ENCODE measurements at places on chromosomes 2 and 18.
A peak's percentile ranks its signal among the peaks of the same experiment; 100 is the strongest.

- DNase-seq, result no peak
Measured at GRCh38 chr2:126808929-126809328, 89.8 kb upstream of the TEX51 start.

DNA sequence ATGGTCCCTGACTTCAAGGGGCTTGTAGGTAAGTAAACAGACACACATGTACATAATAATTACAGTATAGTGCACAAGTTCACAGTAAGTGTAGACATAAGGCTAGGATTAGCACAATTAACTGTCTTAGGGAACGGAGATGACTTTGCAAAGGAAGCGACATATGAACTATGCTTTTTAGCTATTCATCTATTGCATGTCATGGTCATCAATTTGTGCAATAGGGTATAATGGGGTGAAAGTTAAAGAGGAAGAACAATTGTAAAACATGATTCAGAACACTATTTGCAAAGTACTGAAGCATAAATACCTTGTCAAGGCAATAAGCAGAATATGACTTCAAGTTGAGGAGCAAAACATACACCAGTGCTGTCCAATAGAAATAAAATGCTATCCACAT lies 112.3 kb upstream of the SLC8A1 start:
- no peak for DNase-seq

GRCh38 chr2:144343145-144343544 lies 176.8 kb downstream of the ZEB2 start:
- DNase-seq, result no peak

GRCh38 chr2:223634238-223634637 lies 32.1 kb upstream of the SCG2 start:
- DNase-seq, result no peak

GRCh38 chr2:18650221-18650620 lies 60.9 kb upstream of the NT5C1B start:
- DNase-seq, result no peak

DNA sequence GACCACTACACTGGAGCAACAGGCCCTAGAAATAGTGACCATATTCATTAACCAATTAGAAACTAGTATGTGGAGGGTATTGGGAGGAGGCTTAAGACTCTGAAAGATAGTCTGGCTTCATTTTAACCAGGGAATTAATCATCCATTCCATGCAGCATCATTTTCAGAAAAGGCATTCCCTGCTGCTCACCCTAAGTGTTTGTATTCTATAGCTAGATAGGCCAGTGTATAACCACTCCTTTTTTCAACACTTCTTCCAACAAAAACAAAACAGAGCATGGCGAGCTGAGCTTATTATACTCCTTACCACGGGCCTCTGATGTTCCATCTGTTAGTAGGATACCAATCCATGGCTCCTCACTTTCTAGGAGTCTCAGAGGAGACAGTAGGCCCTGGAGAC lies 112.0 kb upstream of the PKDCC start:
- DNase-seq, result no peak

- peak; percentile 84 for DNase-seq
Measured at GRCh38 chr2:189407281-189408209, 33.7 kb upstream of the WDR75 start.

GRCh38 chr2:109513749-109514588 lies 99.8 kb downstream of the SEPTIN10 start:
- DNase-seq, result peak; percentile 56

GRCh38 chr2:198452327-198452726 lies 647.9 kb downstream of the PLCL1 start:
- no peak for DNase-seq

DNA sequence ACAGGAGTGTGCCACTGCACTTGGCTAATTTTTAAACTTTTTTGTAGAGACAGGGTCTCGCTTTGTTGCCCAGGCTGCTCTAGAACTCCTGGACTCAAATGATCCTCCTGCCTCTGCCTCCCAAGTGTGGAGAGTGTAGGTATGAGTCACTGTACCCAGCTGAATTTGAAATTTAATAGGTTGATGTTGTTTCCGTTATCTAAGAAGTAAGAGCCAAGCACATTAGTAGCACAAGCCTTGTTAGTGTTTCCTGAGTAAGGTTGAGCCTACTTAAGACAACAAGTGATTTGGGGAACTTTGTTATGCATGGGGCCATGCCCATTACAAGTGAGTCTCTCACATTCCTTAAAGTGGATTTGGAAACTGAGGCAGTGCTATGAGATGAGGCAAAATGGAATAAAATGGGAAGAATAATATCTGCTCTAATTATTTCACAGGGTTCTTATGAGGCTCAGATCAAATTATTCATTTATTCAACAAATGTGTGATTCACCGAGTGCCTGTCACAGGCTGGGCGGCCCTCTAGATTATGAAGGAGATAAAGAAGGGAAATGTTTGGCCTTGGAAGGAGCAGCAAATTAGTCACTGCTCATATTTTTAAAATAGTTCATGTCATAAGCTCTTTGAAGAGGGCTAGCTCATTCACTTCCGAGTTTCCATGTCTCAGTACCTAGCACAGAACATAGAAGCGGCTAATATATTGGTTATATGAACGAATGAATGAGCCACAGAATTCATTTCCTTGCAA lies 217.2 kb downstream of the LDLRAD4 start:
- no peak for DNase-seq
